ENCODE measurements at places on chromosomes 3 and 15. TPM values are rescaled to one million over a fixed set of nuclear protein-coding genes. Genes with fewer than 3 reads are reported as not detected.

DNA sequence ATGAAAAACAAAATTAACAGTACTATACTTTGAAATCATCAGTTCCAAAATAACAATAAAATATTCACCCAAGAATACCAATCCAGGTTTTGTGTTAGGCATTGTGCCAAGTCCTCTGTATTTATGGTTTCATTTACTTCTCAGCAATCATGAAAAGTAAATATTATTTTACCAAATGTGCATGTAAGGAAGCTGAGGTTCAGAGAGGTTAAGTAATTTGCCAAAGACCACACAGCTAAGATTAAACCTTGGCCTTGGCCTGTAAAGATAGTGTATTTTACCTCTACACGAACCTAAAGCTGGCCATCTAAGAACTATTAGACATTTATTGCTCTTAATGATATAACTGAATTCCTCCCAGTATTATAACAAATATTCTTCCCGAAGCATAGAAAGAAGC lies 124.4 kb upstream of the SLC2A2 start:
- DNase-seq = no peak

DNA sequence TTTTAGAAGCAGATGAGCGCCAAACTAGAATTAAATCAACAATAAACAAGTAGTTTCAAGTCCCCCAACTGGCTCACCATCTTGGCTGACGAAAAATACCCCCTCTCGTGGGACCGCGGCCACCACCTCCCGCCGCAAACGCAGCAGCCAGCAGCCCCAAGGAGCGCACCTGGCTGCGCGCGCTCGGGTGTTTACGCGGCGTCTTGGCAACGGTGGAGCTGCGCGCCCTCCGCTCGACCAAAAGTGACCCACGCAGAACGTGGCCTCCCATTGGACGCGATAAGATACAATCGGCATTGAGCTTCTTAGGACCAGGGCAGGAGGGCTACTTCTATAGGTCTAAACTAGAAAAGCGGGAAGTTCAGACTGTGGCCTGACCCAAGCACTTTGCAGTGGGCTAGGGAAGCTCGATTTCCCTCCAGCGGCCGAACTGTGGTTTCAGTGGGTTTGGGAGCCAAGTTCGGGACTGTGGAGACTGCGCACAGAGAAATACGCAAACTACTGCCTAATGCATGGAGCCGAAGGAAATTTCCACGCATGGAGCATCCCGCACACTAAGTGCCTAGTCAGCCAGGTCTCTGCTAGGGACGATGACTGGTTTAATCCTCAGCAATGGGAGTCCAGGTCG lies at the start of gene MNS1:
Gene MNS1, minus strand, starts transcription at position 245 of the 628 bp plus-strand sequence. Its CDS starts 165 bp downstream, at position 80.
- peak; percentile 93 for DNase-seq

GRCh38 chr3:134374791-134375581 lies 739 bp upstream of the AMOTL2 start:
- DNase-seq = peak; percentile 34

- DNase-seq = no peak
Observed at GRCh38 chr3:108511055-108511454, 659 bp upstream of the MYH15 start.

- no peak for DNase-seq
Observed at GRCh38 chr15:40463886-40464545, 6.8 kb upstream of the CHST14 start.

- DNase-seq = no peak
Observed at GRCh38 chr15:76431971-76432370, 95.4 kb downstream of the ISL2 start.

DNA sequence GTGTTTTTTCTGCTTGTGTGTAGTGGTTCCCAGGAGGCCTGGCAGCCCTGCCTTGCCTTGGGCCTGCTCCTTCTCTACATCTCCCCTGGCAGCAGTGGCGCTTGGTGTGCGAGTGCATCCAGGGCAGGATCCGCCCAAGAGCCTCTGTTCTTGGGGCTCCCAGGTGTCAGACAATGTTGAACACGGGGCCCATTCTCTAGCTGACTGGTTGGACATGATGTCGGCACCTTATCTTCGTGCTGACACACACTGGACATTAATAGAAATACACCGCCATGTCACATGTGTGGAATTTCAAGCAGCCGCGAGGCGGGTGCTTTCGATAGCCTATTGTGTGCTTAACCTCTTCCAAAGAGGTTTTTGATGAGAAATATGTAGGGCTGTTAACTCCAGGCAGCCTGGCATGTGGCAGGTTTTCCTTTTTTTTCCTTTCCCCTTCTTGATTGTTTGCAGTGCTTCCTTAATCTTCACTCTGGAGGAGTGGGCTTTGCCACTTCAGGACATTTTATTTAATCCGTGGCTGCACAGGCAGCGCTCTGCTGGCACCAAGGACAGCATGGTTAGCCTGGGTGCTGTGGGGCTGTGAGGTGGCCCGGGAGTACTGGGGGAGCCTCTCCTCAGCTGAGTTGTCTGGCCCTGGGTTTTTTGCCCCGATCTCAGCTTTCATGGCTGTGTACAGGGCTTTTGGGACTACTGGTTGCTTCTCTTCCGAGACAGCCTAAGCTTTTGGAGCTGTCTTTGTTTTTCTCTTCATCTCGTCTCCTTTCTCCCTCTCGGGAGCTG lies 42.5 kb downstream of the CHCHD6 start:
- DNase-seq = peak; percentile 23

- DNase-seq = no peak
Observed at GRCh38 chr3:107416886-107417285, 39.6 kb downstream of the CCDC54 start.

The ANKRD63 gene
- not detected for total RNA-seq

The XPC gene
- total RNA-seq = 38.9 TPM

All from NCI-H460 (cell line).